ENCODE measurements at places on chromosomes 12 and 14. TPM values are rescaled to one million over a fixed set of nuclear protein-coding genes. Genes with fewer than 3 reads are reported as not detected.

- no peak for DNase-seq
These were observed 111.7 kb downstream of the SLC25A21 start for GRCh38 chr14:37060496-37061260.

The HSPA2 gene
- polyA plus RNA-seq = 19.4 TPM

DNA sequence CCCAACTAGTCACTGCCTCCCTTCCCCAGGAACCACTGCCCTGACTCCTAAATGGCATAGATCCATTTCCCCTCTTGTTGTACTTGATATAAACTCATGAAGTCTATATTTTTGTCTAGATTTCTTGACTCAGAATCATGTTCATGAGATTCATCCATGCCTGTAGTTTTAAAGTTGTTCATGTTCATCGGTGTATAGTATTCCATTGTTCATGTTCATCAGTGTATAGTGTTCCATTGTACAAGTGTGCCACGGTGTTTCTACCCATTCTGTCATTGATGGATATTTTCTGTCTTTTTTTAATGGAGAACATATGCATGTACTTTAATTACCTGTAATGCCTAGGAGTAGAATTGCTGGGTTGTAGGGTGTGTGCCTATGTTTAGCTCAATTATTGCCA is 261.7 kb downstream of the CACNA1C start:
- DNase-seq = no peak

- DNase-seq = no peak
These were observed 106.8 kb upstream of the EVL start for GRCh38 chr14:99958380-99958779.

- no peak for DNase-seq
These were observed 119.9 kb upstream of the LHX5 start for GRCh38 chr12:113591480-113591974.

The GPRC5D gene
- 0.86 TPM for polyA plus RNA-seq

The CARMIL3 gene
- 1.0 TPM for polyA plus RNA-seq

DNA sequence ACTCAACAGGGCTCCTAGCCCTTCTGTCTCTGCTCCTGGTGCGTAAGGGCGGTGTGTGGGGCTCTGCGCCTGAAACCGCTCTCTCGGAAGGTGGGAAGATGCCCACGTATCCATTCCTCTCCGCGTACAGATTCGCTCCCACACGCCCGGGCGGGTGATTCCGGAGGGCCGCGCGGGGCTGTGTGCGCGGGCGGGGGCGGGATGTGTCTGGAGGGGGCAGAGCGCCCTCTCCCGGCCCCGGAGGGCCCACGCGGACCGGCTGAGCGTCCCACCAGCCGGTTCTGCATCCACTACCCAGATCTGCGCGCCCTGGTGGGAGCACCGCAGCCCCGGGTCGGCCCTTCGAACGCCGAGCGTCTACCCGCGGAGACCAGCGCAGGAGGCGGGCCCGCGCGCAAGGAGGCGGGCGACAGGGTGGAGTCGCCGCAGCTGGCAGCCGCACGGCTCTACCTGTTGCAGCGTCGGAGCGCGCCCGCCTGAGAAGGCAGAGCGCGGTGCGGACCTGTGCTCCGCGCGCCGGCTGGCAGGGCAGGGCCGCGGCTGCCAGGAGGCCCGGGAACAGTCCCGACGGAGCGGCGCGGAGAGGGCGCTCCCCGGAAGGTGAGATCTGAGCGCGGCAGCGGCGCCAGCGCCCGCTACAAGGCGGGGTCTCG is 1.4 kb upstream of the KCNK13 start:
- DNase-seq = peak; percentile 41

GRCh38 chr12:54389607-54390175 is 5.2 kb upstream of the ZNF385A start:
- DNase-seq = no peak

DNA sequence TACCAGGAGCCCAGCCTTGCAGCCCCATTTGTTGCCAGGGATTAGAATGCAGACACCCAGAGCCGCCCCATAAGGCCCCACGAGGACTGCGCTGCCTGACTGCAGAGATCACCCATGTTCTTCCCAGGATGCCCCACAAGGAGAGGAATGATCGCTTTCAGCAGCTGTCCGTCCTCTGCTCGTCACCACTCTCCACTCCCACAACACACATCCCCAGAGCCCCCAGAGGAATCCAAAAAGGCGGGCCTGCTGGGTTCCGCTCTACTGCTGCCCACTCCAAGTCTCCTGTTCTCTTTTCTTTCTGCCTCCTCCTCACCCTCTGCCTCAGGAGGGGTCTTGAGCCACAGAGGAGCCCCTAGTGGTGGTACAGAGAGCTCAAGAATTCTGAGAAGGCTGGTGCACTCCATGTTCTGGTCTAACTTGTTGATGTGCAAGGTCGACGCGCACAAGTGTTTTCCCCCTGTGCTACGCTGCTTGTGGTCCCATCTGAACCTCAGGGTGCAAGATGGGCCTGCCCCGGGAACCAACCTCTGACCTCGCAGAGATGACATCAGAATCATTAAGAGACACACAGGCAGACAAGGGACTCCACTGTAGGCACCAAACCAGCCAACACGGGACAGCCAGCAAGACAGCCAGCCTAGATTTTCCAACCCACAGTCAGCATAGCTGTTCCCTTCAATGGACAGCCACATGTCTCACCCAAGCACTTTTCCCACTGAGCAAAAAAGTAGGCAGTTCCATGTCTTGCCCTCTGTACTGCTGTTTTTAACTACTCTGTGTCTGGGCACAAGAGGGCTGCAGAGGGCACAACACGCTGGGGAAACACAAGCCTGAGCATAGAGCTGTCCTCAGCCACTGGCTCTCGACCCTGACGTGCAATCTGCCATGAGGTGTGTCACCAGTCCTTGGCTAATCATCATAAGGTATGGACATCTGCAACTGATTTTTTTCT is 29.9 kb downstream of the PXN start:
- no peak for DNase-seq

DNA sequence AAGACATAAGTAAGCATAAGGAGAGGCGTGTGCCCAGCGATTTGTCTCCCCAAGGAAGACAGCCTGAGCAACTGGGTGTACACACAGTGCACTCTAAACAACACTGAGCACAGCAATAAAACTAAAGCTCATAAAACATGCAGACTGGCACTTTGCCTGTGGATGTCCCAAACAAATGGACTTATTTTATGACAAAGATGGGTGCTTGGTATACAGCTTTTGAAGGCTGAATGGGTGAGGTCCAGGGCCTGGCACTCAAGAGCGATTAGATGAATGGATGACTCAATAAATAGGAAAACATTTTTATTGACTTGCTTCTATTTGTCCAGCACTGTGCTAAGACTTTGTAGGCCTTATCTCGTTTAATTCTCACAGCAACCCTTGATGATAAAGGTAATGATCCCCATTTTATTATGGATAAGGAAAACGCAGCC is 28.5 kb downstream of the LGMN start:
- no peak for DNase-seq

- DNase-seq = no peak
These were observed 48.5 kb downstream of the SAV1 start for GRCh38 chr14:50619569-50620141.

DNA sequence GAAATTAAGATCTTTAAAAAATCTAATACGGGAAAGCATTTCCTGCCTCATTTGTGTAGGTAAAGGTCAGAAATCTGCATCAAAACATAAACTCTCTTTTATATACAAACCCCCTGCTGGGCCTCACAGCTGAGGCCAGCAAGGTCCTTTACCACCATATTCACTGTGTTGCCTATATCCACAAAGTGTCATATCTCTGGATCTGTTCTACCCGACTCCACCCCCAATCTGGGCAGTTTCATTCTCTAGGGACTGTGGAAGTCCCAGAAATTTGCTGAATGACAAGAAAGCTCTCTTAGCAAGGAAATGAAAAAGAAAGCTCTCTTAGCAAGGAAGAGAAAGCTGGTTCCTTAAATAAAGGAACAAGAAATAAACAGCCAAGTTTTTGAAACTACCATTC is 301.7 kb downstream of the KCNH5 start:
- DNase-seq = no peak

The RERG gene
- 38.4 TPM for polyA plus RNA-seq

DNA sequence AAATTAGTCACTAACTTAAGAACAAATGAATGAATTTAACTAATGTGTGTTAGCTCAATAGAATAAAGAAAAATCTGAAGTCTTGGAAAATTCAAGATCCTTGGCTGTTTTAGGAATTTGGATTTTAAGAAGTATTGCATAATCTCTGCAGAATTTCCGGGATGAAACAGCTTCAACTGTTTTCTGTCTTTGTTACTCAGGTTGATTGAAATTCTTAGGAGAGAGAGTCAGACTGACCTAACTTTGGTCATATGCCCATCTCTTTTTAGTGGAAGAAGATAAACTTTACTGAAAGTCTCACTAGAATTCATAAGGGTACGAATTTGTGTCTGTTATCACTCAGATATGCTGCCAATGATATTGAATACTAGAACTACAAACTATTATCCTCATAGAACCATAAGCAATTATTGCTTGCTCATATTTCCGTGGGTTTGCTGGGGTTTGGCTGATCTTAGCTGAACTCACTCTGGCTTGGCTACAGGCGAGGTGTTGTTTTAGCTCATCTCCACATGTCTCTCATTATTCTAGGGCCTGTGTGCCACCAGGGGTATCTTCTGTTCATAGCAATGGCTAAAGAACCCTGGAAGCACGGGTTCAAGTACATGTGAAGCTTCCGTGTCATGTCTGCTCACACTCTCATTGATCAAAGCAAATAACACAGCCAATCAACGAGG is 257.4 kb upstream of the NOVA1 start:
- no peak for DNase-seq

The OASL gene
- polyA plus RNA-seq = 0.11 TPM

DNA sequence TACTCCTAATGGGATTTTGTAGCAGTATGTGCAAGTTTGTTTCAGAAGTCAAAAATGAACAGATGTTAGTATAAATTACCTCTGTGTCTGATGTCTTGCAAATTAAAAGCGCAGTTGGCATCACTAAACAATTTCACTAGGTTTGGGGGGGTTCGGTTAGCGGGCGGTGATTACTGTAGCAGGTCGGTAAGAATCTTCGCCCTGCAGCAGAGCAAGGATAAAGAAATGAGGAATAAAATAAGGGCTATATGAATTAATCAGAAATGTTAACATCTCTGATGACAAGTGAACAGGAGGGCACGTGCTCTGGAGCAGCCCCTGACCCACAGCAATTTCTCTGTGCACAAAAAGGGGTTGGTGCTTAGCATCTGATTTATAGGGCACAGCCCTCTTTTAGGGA is 43.6 kb upstream of the VSX2 start:
- no peak for DNase-seq

- DNase-seq = no peak
These were observed 96.3 kb downstream of the C12orf75 start for GRCh38 chr12:105426766-105427165.

The FOXA1 gene
- 0.58 TPM for polyA plus RNA-seq

GRCh38 chr14:21201732-21202462 is 46.0 kb upstream of the OR5AU1 start:
- no peak for DNase-seq

GRCh38 chr12:18799561-18799960 is 61.6 kb downstream of the CAPZA3 start:
- DNase-seq = no peak

Measured in right renal cortex interstitium (tissue), 3 donors.